ENCODE measurements at places on chromosomes 2 and 18. TPM values are rescaled to one million over a fixed set of nuclear protein-coding genes. Genes with fewer than 3 reads are reported as not detected.

GRCh38 chr2:6639929-6640620 lies 225.6 kb downstream of the CMPK2 start:
- DNase-seq: no peak

DNA sequence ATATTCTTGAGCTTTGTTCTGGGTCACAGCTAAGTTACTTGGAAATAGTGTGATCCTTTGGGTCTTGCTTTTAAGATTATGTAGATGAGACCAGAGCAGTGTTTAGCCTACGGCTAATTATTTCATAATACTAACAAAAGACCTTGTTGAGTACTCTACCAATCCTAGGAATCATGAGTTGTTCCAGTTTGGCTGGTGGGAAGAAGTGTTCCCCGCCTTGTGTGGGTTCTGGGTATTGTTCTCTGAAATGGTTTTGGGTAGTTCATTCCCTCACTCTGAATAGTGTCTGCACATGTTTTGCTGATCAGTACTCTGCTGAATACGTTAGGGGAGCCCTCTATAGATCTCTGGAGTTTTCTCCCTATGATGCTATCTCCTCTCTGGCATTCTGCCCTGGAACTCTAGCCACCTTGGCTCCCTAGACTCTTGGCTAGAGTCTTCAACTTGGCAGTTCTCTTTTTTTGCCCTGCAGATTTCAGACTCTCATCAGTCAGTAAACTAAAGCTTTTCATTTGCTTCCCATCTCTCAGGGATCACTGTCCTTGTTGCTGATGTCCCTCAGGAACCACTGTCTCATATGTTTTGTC lies 48.4 kb downstream of the NEMP2 start:
- DNase-seq: peak; percentile 78

GRCh38 chr18:36503477-36503876 lies 206.0 kb downstream of the FHOD3 start:
- DNase-seq: peak; percentile 46

- DNase-seq: no peak
These were observed 25.5 kb upstream of the SLC1A4 start for GRCh38 chr2:64963719-64964118.

GRCh38 chr18:55509631-55510324 lies 78.2 kb downstream of the TCF4 start:
- DNase-seq: no peak

- DNase-seq: no peak
These were observed 35.6 kb downstream of the MRPS5 start for GRCh38 chr2:95086017-95086416.

DNA sequence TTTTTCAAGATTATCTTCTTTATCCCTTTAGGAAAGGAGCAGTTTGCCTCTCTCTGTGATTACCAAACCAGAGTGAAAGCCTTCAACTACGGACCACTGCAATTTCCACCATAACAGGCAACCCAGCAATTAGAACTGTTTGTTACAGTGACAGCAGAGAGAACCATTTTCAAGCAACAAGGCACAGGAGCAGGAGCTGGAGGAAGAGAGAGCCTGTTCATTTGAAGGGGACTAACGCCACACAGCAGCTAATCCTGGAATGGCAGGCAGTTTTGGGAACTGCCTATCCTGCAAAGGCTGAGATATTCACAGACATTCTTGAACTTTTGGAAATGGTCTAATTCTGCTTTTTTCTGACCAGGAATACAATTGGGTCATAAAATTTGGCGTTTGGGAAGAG lies 1541.9 kb upstream of the PIK3C3 start:
- DNase-seq: peak; percentile 56

DNA sequence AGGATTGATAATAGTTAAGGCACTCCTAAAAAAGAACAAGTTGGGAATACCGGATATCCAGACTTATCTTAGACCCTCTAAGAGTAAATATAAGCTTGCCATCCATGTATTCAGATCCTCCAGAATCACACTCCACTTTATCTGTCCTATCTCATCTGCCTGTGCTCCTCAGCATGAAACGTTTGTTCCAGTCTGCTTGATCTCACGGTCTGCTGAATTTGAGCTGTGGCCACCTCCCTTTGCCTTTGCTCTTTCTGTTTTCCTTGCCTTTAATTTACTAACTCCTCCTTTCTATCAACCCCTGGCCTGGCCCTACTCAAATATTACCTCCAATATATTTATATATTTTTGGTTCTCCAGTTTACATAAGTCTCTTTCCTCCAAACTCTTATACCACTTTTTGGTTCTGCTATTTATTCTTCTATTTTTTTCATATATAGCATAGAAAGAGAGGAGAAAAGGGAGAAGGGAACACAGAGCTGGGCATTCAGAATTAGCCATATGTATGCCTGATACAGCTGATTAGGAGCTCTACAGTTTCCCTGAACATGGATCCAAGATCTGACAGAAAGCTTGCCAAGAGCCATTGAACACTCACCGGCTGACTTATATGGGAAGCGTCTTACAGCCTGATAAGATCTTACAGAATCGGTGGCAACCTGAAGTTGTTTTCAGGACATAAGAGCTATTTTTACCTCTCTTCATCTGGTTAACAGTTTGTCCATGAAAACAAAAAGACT lies 21.8 kb upstream of the DNAJC27 start:
- no peak for DNase-seq

GRCh38 chr2:152336854-152337510 lies 2.0 kb downstream of the FMNL2 start:
- DNase-seq: no peak

DNA sequence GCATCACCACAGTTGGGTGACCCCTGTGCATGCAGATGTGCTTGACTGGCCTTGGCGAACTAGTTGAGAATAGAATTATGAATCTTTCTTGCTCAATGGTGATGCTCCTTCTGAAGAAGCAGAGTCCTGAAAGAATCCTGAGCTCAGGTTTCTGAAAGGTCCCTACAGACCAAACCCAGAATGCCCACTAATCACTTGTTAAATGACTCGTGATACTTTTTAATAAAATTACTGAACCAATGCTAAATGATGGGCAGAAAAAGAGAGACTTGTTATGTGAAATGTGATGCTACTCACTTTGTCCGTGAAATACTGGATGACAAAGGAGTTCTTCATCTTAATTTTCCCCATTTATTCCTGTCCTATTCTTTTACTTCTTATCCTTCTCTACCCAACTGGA lies 263.5 kb upstream of the LRRTM1 start:
- no peak for DNase-seq

GRCh38 chr18:45295388-45295787 lies 319.9 kb upstream of the SLC14A2 start:
- no peak for DNase-seq

- no peak for DNase-seq
These were observed 53.2 kb downstream of the SFXN5 start for GRCh38 chr2:73018188-73018825.

GRCh38 chr2:147711031-147711430 lies 133.8 kb upstream of the ACVR2A start:
- no peak for DNase-seq

- DNase-seq: no peak
These were observed 49.8 kb downstream of the PTPN4 start for GRCh38 chr2:119809339-119810048.

GRCh38 chr2:128686497-128686859 lies 367.8 kb upstream of the HS6ST1 start:
- no peak for DNase-seq

- DNase-seq: peak; percentile 17
These were observed 67.8 kb downstream of the CWC22 start for GRCh38 chr2:179939259-179939658.

DNA sequence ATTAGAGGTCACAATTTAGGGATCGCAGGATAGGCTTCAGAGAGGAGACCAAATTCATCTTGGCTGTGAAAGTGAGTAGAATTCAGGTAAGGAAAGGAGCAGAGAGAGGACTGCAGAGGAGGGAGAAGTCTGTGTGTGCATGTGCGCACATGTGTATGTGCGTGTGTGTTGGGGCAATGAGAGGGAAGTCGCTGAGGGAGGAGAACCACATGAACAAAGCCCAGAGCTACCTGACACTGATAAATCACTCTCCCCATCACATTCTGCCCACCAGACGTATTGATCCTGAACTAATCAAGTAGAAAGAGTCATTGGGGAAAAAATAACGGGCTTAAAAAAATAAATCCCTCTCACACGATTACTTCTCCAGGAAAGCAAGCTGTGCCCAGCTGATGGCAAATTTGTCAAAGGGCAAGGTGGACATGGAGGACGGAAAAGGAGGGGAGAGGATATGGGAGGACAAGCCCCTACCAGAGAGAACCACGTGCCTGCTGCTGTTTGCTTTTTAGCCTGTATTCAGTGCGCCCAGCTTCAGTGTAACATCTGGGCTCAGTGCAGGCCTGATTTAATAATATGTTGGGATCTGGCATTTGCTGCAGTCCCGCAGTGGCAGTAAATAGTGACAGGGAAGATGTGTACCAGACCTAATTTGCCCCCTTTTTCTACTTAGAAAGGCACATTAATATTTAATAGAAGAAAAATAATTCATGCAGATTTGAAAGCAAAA lies 307.5 kb downstream of the C1D start:
- no peak for DNase-seq

The TUBB8B gene
- total RNA-seq: 0.69 TPM

The TBR1 gene
- not detected for total RNA-seq

The MRPL30 gene
- 92.6 TPM for total RNA-seq

The ADAM23 gene
- 7.6 TPM for total RNA-seq

The CCDC150 gene
- 0.69 TPM for total RNA-seq

The TDRD15 gene
- 0.16 TPM for total RNA-seq

Data from SK-MEL-5 (cell line).